Stimulated activated CD8-positive, alpha-beta memory T cell treated with anti-CD3 and anti-CD28 coated beads, Interleukin-2, amount 100 ng/mL, for 1 hour (primary cell): ENCODE measurements at places on chromosomes 7 and 10.

GRCh38 chr10:66321723-66322665 is 603.8 kb upstream of the LRRTM3 start:
- no peak for DNase-seq

GRCh38 chr7:31263338-31263737 is 77.2 kb downstream of the NEUROD6 start:
- DNase-seq, result no peak

DNA sequence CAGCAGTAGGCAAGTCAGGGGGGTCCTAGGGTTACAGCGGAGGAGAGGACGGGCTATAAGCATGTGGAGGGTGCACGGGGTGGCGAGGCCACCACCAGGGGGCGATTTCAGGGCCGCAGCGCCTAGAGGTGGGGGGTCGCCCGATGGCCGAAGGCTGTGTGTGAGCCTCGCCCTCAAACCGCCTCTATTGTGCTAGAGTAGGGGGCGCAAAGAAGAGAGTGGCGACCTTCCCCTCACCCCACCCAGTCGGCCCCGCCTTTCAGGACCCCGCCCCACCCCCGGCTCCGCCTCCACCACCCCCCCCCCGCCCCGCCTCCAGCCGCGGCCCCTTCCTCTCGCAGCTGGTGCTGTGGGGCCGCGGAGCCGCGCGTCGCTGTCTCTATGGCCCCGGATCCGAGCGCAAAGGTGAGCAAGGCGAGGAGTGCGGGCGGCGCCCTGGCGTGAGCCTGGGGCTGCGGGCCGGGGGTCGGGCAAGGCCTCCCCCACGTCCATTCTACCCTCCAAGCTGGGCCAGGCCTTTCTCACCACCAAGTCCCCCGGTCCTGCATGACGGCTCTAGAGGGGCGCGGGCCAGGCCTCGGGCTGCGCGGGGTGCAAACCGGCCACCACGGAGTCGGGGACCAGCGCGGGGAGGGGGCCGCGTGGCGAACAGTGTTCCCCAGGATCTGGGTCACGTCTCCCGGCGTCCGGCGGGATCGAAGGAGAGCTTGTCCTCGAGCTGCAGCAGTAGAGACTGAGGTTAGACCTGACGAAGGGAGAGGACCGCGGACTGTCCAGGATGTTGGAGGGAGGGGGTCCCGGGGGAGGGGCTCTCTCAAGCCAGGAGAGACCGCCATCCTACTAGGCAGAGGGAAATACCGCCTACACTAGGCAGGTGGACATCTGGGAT is at the start of gene SEMA4G:
TSS of gene SEMA4G (plus strand) at position 318 of the 889 bp plus-strand sequence. CDS start 3,409 bp downstream, outside the sequence.
- peak; percentile 15 for DNase-seq

DNA sequence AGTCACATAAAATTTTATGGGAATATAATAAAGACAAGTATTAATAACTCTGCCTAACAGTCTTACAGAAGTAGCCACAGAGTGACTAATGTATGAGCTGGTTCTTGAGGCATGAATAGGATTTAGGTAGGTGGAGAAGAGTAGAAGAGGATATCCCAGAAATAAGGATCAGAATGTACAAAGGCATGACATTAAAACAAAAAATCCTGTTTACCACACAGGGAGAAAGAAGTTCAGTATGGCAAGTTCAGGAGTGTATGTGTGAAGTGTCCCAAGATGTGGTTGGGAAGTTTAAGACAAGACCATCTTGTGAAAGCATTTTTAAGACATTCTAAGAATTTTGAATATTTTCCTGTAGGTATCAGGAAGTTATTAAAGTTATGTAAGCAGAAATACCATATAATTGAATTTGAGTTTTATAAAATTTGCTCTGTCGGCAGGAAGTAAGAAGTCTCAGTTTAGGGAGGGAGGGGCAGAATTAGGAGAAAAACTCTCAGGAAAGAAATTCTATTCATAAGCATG is 64.7 kb upstream of the CAV2 start:
- no peak for DNase-seq

- DNase-seq, result no peak
These were observed 6.2 kb downstream of the TET1 start for GRCh38 chr10:68566351-68566750.

DNA sequence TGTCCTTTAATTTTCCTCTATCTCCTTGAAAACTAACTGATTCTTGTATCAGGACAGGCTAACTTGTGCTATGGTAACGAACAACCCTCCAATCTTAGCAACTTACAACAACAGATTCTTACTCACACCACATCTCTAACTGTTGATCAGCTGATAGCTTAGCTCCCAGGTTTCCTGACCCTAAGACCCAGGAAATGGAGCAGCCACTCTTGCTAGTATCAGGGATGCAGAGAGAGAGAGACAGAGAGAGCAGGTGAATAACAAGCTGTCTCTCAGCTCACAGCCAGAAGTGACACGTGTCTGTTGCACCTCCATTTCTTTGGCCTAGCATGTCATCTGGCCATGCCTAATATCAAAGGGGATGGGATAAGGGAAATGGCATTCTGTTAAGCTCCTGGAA is 1289.0 kb upstream of the AUTS2 start:
- no peak for DNase-seq

- no peak for DNase-seq
These were observed 159.8 kb downstream of the DNAJB6 start for GRCh38 chr7:157496416-157497275.

DNA sequence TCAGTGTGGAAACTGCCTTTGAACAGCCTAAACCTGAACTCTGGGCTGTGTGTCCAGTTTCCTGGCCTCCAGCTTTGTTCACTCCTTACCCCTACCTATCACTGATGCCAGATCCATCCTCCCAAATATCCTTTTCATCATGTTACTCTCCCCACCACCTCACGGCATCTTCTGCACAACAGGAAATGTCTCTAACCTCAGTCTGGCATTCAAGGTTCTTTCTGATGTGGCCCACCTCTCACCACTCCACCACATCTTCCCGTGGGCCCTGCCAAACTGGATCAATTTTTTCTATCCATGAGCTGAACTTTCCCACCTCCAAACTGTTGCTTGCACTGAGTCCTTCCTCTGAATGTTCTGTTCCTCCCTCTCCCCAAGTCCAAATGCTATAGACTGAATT is 35.8 kb upstream of the MAP3K8 start:
- no peak for DNase-seq

- no peak for DNase-seq
These were observed 40.0 kb downstream of the ZNF438 start for GRCh38 chr10:30991647-30992011.

- DNase-seq, result no peak
These were observed 124.3 kb downstream of the GPAM start for GRCh38 chr10:112059220-112059619.
